Fibroblast of pulmonary artery (primary cell): ENCODE measurements at places on chromosomes 6 and 20.

DNA sequence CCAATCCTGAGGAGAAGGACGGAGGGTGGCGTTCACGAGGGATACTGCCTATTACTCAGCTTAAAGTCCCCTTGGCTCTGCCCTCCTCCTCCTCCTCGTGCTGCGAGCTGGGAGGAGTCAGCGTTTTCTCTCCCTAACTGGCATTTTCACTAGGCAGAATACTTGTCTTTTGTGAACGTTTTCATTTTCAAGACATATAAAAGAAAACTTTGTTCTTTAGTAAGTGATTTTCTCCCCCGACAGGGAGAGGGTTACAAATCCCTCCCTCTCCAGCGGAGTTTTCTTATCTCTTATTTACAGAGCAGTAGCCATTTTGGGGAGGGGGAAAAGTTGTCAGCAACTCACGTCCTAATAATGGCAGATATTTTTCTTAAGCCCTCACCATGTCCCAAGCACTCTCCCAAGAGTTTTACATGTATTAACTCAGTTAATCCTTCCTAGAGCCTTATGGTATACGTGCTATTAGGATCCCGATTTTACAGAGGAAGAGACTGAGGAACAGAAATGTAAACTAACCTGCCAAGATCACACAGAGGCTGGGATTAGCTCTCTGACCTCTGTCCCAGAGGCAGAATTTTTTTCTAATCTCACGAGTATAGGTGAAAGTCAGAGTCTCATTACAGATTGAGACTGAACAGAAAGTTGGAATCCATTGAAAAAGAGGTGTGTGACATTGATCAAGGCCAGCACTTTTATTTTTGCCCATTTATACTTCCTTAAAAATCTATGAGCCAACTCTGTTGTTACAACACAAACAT is 30.0 kb upstream of the ZNF217 start:
- peak; percentile 80 for DNase-seq

DNA sequence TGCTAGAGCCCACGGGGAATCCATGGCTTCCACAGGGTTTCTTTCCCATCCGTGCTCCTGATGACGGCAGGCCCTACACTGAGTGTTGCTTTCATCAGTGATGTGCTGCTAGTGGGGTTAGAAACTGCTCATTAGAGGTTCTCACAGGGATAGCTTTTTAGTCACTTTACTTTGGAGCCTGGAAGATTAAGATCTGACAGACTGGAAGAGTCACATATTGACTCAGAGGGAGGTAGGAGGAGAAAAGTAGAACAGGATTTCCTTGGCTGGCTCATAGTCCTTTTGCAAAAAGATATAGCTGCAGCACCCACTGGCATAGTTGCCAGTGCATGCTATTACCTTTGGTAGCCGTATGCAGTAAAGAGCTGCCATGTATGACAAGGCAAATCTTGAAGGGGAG is 890.3 kb downstream of the C6orf118 start:
- DNase-seq, result no peak

- DNase-seq, result peak; percentile 96
Observed at GRCh38 chr6:157269261-157269794, 54.0 kb downstream of the TMEM242 start.

DNA sequence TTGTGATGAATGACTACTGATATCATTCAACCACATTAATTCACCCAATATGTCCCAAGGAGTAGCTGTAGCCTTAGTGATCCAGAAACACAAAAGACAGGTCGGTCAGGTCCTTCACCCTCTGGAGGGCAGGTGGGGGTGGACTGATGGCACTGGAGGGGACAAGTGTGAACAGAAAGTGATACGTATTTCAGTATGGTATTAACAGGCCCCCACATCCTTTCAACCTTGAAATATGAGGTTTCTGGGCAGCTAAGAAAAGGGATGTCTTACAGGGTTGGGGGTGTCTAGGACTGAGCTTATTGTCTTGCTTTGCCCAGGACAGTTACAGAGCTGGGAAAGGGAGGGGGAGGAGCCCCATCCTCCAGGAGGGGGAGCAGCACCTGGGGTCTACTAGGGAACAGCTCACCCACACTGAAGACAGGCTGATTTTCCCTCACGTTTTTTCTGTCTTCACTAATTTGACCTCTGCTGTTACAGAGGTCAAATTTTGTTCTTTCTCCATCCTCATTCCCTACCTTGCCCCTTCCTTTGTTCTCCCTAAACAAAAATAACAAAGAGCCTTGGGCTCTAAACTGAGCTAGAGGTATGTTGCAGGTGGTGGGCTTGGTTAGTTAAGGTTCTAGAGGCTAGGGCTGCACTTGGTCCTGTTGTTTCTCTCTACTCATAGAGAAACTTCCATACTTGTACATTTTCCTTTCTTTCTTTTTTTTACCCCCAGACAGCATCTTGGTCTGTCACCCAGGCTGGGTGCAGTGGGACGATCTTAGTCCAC is 38.0 kb upstream of the EEF1A1 start:
- DNase-seq, result no peak

GRCh38 chr6:117600008-117600743 is 2.1 kb downstream of the GOPC start:
- no peak for DNase-seq

GRCh38 chr20:49597825-49598395 is 30.0 kb upstream of the PTGIS start:
- no peak for DNase-seq

DNA sequence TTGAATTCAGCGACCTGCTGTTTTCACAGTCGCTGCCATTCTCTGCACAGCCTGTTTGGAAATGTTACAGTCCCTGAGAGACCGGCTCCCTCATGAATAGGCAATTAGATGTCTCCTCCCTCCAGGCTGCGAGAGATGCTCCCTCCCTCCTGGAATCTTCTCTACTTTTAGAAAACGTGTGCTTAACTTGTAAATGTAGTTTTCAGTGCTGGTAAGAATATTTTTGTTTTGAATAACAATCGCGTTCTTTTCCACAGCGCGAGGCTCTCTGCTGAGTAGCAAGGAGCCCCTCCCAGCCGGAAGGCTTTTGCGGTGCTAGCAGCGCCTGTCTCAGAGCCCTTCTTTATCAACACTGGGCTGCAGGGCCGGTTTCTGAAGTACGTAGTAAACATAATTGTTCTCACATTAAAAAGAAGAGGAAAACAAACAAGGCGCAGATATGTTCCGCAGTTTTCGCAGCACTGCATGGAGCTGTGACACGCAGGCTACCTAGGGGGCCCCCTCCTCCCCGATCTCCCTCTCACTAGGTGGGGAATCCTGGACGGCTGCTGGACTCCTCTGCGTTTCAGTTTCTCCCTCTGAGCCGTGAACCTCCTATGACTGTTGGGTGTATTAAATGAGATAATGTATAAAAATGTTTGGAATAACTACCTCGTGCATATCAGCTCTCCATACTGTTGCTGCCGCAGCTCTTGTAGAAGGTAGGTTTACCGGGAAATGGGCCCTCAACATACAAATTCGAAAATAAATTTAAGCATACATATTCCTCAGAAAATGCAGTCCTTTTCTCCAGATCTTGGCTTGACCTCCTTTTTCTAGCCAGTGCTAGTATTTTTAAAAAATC is 79.0 kb upstream of the SPACA1 start:
- DNase-seq, result peak; percentile 3

DNA sequence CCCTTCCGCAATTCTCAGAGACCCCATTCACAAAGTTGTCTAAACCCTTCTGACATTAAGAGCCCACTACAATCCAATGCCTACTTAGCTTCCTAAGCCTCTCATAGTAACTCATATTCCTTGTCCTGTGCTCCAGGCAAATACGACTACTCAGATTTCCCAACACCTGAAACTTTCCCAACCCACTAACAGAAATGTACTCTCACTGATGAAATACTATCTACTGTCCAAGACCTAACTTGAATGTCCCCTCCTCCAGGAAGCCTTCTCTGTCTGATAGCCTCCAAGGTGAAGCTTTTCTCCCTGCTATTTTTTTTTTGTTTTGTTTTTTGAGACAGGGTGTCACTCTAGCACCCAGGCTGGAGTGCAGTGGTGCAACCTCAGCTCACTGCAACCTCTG is 30.4 kb downstream of the GPLD1 start:
- DNase-seq, result no peak

DNA sequence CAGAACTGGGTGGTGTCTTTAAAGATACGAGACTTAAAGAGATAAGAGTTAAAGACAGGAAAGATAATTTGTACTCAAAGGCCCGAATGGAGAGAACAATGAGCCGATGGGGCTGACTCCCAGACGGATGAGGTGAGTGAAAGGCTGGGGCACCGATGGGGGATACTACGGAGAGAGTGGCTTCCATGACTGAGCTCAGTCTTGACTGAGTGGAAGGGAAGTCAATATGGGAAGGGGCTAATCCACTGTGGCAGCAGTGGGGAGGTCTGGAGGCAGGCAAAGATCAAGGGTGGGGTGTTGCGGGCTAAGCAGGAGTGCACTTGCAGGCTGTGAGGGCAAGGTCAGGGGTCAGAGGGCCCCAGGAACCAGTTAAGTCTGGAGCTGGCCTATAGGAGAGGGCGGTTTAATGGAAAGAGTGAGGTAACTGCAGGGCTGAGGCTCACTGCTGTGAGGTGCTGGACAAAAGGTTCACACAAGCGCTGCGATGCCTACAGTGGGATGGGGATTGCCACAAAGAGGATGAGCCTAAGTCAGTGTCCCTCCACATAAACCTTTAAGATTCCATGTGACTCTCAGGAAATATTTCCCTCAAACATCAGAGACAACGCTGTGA is 42.1 kb downstream of the FAXC start:
- DNase-seq, result no peak

DNA sequence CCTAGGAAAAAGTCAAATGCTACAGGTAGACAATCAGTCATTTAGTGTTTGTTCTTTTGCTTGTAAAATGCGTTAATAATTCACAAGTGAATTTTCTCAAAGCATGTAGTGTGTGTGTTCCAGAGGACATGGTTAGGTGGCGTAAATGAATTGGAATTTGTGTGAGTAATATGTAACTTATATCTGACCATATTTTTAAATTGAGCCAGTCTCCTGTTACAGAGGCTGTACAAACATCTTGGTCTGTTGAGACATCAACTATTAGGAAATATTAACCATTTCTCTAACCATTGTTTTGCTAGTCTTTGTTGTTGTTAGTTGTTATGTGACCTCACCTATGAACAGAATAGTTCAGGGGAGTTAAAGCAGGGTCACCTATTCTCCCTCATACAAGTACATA is 22.7 kb downstream of the MCM8 start:
- peak; percentile 38 for DNase-seq

GRCh38 chr6:87690441-87690840 is 11.6 kb downstream of the AKIRIN2 start:
- DNase-seq, result no peak

- peak; percentile 64 for DNase-seq
Observed at GRCh38 chr20:35823147-35823546, 51.3 kb downstream of the PHF20 start.

- no peak for DNase-seq
Observed at GRCh38 chr20:23746321-23746720, 4.4 kb downstream of the CST1 start.

DNA sequence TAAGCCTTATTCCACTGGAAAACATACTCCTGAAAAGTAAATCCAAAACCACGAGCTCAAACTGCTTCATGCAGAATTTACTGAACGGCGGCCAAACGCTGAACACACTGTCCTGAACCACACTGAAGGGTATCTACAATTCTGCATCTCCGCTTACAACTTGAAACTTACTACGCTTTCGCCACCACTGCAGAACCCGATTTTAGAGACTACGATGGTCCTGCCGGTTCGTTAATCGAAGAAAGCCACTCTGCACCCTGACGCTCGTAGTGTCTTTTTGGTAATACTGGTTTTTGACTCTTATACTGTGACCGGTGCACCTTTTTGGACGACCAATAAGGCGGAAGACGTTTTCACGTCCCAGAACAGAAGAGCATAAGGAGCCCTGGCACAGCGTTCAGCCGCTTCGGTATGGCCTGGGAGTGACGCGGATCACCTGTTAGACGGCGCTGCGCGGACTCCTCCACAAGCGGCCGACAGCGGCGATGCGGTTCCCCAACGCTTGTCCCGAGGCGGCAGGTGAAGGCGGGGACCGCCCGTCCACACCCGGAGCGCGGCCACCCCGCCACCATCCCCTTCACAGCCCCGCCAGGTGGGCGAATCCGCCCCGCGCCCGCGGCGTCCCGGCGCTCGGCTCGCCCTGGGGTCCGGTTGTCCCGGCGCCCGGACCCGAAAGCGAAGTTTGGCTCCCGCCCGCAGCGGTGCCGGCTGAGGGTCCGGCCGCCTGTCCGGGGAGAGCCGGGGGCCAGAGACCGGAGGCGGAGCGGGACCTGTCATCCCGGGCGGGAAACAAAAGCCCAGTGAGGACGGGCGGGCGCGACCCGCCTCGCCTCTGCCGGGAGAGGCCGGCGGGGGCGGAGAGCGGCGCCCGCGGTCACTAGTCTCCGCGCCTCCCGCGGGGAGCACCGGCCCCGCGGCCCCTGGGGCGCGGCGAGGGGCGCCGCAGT is 784 bp downstream of the FKBP5 start:
- peak; percentile 48 for DNase-seq

- DNase-seq, result no peak
Observed at GRCh38 chr20:37524859-37525708, 2.6 kb downstream of the BLCAP start.

DNA sequence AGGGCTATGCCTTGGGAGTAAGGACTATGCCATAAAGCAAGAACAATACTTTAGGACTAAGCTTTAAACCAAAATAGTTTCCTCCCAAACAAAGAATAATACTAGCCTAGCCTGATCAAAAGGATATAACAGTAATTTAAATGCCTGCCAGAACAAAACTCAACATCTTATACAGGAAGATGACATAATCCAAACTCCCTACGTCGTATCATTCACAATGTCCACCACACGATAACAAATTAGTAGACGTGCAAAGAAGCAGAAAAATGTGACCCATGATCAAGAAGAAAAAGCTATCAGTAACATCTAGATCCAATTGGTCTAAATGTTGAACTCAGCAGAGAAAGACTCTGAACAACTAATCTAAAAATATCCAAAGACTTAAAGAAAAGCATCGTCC is 65.8 kb downstream of the RSPH3 start:
- DNase-seq, result no peak

DNA sequence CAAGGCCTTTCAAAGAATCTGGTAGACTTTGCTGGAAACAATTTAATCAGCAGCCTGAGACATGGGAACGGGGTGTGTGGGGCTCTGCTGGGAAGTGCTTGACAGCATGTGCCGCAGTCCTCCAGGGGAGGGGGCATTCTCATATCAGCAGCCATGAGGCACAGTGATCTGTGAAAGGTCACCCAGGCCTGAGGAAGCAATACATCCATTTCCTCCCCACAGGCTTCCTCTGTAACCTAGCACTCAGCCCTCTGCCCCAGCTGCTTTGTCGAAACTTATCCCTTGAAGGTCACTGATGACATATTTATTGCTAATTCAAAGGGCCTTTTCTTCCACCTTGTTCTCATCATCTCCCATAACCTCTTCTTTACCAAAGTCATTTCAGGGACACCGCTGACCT is 103.3 kb downstream of the TNFAIP3 start:
- no peak for DNase-seq

- peak; percentile 45 for DNase-seq
Observed at GRCh38 chr20:7161690-7162089, 394.2 kb downstream of the BMP2 start.
